ENCODE measurements at places on chromosomes 6 and 20.

DNA sequence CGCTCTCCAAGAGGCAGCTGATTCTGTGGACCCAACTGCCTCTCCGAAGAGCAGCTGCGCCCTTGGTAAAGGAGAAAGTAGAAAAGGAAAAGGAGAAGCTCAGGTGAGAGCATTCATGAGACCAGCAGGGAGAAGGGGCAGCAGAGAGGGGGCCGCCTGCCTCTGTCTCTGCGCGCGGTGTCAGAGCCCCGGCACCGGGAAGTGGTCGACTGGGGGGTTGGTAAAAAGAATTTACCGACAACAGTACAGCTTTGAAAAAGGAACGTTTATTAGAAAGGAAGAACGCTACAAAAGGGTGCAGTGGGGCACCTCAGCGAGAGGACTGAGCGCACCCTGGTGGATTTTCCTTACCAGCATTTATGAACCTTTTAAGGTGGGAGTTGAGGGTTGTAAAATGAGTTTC is 61.9 kb downstream of the GPR6 start:
- DNase-seq, result no peak

- no peak for DNase-seq
Measured at GRCh38 chr20:3383878-3384495, 23.5 kb downstream of the DNAAF9 start.

GRCh38 chr6:148416330-148416965 is 73.8 kb downstream of the SASH1 start:
- DNase-seq, result no peak

DNA sequence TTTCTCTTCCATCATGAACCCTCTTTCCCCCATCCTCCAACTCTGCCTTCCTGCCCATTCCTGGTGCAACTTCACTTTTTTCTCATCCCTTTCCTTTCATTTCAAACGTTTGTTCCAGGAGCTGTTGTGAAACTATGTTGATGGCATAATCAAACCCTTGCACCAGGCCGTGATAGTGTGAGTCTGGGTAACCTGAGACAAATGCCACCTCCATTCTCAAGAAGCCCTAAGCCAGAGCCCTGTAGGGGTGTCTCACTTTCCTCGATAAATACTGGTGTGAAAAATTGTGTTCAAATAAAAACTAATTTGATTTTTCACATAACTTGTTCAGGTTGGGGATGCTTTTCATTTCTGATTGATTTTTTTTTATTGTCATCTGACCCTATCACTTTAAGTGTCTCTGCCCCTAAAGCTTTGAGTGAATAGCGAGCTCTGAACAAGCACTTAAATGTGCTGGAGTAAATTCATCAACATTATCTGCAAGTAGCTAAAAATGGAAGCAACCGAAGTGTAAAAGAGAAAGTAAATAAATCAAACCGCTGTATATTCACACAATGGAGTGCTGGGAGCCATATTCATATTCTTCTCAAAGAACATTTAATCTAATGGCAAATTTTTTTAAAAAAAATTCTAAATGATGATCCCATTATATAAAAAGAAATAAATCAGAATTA is 303.1 kb upstream of the CDYL start:
- no peak for DNase-seq

DNA sequence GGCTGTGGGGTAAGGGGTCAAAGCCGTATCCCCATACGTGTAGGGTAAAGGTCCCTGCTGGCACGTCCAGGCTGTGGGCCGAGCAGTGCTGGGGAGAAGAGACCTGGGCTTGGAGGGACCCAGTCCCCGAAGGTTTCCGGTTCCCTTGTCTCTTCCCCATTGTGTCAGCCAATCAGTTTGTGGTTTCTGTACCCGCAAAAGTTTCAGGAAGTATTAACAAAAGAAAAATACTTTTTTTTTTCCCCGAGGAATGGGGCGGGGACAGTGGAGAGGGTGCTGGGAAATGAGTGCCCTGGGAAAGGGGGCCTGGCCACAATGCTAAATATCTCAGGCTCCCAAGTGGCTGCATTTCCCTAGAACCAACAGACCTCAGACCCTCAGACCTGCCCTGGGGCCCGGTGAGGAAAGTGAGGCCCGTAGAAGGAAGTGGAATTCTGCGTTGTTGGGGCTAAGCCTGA is 15.2 kb upstream of the AMD1 start:
- no peak for DNase-seq

DNA sequence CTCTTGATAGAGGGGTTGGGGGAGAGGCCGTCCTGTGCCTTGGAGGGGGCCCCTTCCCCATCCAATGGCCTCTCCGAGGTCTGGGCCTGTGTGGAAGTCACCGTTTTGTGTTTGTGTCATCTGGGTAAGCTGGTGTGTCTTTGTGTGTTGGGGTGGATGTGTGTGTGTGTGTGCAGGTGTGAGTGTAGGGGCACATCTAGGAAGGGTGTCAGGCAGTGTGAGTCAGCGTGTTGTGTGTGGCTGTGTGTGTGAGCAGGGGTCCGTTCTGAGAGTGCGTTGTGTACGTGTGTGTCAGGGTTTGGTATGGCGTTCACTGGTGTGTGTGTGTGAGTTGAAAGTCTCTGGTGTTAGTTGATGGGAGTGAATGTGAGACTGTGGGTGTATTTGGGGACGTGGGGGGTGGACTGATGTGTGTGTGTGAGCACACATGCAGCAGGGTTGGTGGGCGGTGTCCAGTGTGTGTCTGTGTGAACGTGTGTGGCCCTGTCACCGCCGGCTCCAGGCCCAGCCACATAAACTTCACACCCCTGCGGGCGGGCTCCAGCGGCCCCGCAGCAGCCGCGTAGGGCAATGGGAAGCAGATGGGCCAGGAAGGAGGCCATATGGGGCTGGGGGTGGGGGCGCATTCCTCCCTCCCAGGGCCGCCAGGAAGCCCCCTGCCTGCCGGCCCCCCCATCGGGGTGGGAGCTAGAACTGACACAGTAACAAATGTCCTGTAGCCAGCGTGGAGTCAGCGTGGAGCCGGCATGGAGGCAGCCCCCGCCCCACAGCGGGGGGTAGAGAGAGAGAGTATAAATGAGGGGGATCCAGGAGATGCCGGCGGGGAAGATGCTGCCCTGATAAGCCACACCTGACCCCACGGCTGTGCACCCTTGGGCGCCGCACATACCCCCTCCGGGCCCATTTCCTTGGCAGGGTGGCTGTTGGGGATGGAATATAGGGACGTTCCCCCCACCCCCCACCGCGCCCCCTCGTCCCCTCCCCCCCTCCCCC is 32.1 kb downstream of the SNAI1 start:
- no peak for DNase-seq

DNA sequence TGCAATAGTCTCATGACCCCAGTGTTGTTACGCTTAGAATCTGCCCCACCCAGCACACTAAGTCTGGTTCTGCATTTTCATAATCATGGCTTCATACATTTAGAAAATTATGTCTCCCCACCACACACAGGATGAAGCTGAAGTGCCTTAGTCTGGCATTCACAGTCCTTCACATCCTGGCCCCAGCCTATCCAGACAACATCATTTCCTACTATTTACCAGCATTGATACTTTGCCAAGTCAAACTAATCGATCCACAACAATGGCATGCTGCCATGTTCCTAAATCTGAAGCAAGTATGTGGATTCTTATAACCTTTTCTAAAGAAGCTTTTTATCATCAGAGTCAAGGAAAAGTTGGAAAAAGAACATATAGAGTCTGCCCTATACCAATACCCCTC is 132.4 kb upstream of the FBXL4 start:
- DNase-seq, result no peak

DNA sequence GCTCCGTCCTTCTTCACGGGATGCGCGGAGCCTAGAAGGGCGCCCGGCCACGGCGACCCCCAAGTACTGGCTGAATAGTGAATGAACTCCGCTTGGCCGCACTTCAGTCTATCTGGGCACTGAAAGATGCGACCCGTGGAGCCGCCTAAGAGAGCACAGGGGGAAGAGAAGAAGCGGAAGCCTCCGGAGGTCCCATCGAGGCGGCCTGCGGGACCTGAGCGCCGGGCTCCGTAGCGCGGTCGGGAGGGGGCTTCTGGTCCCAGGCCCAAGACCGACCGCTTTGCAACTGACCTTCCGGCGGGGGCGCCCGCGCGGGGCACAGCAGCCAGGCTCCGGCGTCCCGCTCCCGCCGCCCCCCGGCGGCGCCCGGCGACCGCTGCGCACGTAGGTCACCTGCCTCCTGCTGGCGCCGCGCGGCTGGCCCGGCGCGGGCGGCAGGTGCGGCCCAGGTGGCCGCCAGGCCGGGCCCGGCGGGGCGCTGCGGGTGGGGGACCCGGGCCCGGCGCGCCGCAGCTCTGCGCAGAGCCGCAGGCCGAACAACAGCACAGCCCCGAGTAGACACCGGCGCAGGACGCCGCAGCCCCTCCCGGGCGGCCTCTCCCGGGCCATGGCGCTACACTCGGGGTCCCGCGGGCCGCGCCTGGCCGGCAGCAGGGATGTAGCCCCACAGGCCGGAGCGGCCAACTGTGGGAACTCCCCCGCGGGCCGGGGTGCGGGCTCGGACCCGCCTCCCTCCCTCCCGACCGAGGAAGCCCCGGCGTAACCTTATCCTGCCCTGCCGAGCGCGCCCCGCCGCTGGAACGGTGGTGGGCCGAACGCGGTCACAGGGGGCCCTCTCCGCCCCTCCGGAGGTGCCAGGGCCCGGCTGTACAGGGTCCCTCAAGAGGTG is at the start of gene METTL24:
METTL24 (minus strand) TSS at position 686 of the 889 bp plus-strand sequence; CDS start at position 609, 77 bp downstream.
- no peak for DNase-seq

Measured in iPS DF 6.9 (cell line).